ENCODE measurements at places on chromosomes 1 and 21. TPM values are rescaled to one million over a fixed set of nuclear protein-coding genes. Genes with fewer than 3 reads are reported as not detected.

GRCh38 chr1:51417496-51418383 lies 87.4 kb upstream of the TTC39A start:
- DNase-seq: no peak

HCRTR1 gene
- total RNA-seq: not detected

DNA sequence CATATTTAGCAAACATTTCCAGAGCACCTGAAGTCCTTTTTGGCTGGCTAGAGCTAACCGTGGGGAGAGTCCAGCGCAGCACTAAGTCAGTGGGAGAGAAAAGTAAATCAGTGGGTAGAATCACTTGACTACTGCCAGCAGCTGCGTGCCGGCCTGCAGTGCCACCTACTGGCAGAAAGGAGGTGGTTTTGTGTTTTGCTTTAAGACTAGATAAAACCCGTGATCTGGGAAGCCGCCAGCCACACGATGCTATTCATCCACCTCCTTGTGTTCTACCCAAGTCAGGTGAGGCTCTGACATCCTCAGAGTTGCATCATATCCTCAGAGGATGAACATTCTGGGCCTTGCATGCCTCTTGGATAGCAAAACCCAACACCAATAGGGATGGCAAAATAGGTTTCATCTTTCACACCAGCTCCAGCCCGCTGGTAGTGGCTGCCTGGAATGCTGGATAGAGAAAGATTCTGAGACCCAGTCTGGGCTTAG lies 14.1 kb upstream of the HEYL start:
- peak; percentile 55 for DNase-seq

DNA sequence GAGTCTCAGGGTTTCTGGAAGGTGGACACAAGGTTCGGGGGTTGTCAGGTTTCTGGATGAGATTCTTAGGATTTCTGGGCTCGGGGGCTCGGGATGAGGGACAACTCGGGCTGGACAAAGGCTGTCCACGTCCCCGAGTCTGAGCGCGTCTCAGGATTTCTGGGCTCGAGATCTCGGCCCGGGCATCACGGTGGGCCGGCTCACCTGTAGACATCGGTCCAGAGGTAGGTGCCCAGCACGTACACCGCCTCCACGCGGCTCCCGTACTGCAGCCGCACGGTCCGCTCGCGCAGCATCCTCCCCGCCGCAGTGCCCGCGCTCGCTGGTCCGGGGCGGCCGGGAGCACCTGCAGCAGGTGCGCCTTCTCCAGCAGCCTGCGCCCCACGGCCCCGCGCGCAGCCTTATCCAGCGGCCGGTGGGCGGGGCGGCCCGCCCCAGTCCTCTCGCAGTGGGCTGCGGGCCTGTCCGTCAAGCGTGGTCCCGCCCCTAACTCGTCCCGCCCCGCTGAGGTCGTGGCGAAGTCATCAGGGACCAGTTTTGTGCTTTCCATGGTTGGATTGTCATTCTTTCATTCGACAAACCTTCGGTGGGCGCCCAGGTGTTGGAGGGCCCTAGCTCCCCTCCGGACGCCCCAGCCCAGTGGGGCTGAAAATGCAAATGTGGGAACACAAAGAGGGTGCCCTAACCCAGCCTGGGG lies at the start of gene PADI2:
Gene PADI2, minus strand, starts transcription at position 376 of the 697 bp plus-strand sequence. Its CDS starts 80 bp downstream, at position 296.
- peak; percentile 52 for DNase-seq

DNA sequence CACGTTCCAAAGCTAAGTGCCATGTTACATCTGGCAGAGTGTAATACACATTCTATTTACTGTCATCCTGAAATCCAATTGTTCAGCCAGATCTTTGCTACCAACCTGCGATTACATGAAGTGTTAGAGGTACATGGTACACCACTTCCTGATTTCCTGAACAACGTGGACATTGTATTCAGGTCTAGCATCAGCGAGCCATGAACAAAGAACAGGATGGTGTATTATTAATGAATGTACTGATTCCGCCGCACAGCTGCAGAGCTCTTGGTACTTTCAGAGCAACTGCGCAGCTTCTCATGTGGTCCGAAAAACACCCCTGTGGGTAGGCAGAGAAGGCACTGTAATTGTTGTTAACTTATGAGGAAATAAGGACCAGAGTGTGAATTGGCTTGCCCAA lies 511.4 kb downstream of the AJAP1 start:
- DNase-seq: no peak

DNA sequence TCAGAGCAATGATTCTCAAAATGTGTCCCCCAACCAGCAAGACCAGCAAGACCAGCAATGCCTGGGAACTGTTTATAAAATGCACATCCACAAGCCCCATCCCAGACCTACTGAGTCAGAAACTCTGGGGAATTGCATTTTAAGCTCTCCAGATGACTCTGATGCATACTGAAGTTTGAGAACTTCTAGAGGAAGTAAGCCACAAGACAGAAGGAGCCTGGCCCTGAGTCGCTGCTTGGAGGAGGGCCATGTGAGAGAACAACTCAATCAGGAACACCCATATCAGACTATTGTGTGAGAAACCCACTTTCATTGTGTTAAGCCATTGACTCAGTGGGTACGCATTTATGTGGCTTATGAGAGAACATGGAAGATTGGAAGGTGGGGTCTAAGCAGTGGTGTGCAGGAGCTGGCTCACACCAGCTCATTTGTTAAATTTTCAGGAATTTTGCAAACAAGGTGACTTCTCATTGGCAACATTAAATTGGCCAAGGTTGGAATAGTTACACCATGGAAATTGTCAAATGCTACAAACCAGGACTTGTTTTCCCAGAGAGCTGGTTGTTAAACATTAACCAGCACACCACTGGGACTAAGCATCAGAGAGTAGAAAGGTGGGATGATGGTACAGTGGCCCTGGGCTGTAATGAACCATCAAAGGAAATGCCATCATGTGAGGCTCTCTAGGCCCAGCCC lies 38.9 kb downstream of the ATP1A1 start:
- DNase-seq: peak; percentile 29

SPATA46 gene
- not detected for total RNA-seq

Measured in Caki2 (cell line).